Right lung (tissue), 10 donors: ENCODE measurements at places on chromosomes 12 and 14.

GRCh38 chr14:49893309-49894213 lies 679 bp downstream of the ARF6 start:
- DNase-seq, result no peak

DNA sequence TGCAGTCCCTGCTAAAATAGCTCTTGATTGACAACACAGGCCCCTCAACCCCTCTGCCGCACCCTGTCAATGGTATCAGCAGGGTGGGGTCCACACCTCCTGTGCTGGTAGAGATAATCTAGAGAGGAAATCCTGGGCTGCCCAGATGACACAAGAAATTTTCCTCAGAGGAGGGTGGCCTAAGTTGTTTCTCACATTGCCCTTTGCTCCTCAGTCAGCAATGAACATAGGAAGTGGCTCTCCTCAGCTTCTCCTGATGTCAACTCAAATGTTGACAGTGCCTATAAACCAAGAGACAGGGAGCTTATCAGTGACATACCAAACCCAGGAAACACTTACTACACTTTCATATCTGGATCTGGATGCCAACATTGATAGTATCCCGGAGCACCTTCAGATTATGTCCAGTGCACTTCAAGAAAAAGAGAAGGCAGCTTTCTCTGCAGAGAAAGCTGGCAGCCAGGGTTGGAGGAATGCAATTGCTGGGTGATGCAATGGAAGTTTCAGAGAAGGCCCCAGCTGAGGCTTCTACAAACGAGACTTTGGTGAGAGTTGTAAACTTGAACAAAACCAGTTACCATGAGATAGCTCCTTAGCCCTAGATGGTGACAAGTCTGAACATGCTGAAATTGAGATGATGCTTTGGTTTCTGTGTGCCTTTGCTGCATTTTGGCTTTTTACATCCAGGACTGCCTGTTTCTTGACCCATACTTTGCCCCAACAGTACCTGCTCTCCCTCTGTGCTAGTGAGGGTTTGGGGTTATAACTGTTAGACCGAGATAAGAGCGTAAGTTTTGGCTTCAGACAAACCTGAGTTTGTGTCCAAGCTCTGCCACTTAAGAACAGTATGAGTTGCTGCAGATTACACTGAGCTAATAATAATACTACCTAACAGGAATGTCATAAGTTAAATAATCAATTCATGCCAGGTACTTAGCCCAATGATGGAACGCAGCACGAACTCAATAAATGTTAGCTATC lies 183.5 kb downstream of the NUAK1 start:
- no peak for DNase-seq

- no peak for DNase-seq
These were observed 13.6 kb upstream of the FOXJ2 start for GRCh38 chr12:8018666-8019581.

- DNase-seq, result no peak
These were observed 66.4 kb downstream of the OTOGL start for GRCh38 chr12:80165746-80166145.

- no peak for DNase-seq
These were observed 242.4 kb downstream of the TMEM117 start for GRCh38 chr12:44078273-44078672.

GRCh38 chr12:80877721-80878265 lies 59.9 kb downstream of the LIN7A start:
- DNase-seq, result peak; percentile 81

DNA sequence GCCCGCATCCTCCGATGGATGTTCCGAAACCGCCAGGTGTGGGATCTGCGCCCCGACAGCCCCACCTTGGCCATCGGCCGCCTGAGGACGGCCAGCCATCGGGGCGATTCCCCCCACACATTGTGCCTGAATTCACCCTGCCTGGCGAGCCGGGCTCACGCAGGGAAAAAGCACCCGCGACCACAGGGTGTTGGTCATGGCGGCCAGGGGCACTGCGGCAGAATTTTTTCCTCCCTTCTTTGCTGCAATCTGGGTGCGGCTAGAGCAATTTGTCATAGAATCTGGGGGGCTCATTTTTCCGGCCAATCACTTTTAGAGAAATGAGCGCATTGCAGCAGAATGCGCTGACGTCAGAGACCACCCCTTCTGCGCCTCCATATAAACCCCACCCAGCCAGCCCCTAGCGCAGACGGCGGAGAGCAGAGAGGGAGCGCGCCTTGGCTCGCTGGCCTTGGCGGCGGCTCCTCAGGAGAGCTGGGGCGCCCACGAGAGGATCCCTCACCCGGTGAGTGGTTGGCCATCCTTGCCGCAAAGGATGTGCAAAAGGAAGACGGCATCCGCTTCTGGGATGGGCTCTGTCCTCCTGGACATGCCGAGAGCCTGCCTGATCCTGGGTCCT lies at the start of gene MEG3:
Gene MEG3, plus strand, starts transcription at position 406 of the 619 bp plus-strand sequence.
- peak; percentile 85 for DNase-seq

DNA sequence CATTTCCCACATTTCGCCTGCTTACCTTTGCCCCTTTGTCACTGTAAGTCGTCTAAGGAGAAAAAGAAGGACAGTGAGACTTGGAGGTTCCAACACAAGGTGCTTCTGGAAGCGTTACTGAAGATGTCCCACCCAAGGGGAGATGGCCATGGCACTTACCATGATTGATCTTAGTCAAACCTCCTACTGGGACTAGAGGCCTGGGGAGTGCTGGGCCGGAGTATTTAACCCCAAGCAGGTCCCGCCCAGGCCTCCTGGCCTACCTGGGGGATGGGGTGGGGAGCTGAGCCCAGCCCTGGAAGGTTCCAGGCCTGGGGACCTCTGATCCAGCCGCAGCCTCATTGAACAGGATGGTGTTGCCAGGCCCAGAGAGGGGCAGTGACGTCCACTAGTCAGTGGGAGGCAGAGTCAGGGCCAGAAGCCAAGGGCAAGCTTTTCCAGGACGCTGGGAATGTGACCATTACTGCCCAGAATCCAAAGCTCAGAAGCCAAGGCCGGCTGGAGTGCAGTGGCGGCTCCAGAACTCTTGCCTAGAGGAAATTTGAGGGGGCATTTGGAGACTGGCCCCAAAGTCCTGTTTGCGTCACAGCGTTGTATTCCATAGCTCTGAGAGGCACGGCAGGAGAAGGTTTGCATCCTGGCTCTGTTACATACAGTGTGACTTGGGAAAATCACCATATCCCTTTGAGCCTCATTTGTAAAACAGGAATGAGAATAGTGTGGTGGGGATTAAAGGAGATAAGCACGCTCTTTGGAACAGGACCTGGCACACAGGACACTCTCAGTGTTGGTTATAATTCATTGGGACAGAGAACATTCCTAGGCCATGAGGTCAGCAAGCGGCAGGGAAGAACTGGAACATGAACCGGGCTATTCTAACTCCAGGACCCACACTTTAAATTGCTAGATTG lies at the start of gene HPD:
Gene HPD, minus strand, starts transcription at position 198 of the 911 bp plus-strand sequence. Its CDS starts 36 bp downstream, at position 162.
- no peak for DNase-seq
